ENCODE measurements at places on chromosomes 2 and 18.

DNA sequence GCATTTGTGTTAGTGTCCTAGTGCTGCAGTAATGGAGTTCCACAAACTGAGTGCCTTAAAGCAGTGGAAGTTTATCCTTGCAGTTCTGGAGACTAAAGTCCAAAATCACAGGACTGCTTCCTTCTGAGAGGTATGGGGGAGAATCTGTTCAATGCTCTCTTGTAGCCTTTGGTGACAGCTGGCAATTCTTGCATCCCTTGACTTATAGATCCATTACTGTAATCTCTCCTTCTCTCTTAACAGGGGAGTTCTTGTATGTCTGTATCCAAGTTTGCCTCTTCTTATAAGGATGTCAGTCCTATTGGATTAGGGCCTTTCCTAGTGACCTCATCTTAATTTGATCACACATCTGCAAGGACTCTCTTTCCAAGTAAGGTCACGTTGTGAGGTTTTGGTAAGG is 69.9 kb downstream of the XRCC5 start:
- no peak for DNase-seq

DNA sequence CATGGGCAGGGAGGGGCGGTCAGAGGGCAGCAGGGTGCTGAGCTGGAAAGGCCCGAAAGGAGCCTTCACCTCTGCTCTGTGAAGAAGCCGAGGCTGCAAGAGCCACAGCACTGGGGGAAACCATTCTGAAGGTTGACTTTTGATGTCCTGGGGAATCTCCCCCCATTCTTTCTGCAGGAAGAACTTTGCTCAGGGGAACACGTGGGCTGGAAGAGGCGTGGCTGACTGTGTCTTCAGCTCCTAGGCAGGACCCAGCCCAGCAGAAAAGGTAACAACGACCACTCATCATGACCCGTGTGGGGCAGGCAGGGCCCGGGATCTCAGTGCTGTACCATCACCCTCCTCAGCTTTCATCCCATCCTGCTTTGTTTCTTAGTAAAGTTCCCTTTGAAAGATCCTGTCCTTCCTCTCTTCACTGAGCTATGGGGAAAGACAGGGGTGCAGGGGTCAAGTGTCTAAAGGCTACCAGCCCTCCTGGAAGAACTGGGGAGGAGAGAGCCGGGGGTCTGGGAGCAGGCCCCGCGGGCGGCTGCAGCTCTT is 312.7 kb downstream of the CELF4 start:
- no peak for DNase-seq

DNA sequence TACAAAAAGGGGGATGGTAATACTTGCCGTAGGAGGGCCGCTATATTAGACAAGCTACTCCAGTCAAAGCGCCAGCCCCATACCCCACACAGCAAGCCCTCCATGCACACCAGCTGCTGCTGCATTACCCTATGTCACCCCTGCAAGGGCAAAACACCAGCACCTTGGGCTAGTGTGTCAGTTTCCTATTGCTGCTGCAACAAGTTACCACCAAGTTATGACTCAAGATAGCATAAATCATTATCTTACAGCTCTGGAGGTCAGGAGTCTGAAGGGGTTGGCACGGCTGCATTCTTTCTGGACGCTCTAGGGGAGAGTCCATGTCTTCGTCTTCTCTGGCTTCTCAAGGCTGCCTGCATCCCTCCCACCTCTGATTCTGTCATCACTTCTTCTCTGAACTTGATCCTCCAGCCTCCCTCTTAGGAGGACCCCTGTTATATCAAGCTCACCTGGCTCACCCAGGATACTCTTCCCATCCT is 88.6 kb upstream of the ACAA2 start:
- no peak for DNase-seq

GRCh38 chr18:34772887-34773286 is 62.8 kb downstream of the DTNA start:
- no peak for DNase-seq

DNA sequence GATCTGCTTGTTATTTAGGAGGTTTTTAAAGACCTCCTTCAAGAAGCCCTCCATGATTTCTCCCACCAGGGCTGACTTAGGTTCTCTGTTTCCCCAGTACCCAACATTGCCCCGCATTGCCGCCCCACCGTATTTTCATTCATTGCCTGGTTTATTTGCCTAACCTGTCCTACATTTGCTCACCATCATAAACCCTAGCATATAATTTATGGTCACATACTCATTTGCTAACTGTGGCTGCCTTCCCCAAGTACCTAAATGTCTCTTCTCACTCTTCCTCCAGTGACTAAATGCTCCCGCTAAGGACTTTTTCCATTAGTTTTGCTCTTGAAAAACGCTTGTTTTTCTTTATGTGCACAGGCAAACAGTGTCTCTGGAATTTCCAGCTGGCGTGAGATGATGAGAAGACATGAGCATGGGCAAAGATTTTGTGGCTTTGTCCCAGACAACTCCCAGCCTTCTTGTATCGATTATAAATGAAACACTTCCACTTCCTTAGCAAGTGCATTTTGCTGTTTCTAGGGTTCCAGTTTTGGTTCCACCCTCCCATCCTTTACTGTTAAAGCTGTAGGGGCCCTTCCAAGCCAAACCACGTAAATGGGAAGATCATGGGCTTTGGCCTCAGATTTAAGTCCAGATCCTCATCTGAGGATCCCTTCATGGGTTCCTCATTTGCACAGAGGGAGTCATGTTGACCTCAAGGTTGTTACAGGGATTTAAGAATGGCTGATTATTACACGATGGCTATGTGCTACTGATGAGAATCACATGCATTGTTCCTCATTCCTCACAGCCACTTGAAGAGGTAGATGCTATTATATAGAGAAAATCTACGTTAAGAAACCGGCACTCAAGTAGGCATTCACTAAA is 21.0 kb upstream of the ARMC9 start:
- no peak for DNase-seq

GRCh38 chr2:130798472-130799218 is 38.1 kb upstream of the ARHGEF4 start:
- no peak for DNase-seq

GRCh38 chr2:176500901-176501300 is 231.7 kb downstream of the MTX2 start:
- DNase-seq = no peak

- DNase-seq = no peak
These were observed 15.3 kb downstream of the CELF4 start for GRCh38 chr18:37550118-37550875.

DNA sequence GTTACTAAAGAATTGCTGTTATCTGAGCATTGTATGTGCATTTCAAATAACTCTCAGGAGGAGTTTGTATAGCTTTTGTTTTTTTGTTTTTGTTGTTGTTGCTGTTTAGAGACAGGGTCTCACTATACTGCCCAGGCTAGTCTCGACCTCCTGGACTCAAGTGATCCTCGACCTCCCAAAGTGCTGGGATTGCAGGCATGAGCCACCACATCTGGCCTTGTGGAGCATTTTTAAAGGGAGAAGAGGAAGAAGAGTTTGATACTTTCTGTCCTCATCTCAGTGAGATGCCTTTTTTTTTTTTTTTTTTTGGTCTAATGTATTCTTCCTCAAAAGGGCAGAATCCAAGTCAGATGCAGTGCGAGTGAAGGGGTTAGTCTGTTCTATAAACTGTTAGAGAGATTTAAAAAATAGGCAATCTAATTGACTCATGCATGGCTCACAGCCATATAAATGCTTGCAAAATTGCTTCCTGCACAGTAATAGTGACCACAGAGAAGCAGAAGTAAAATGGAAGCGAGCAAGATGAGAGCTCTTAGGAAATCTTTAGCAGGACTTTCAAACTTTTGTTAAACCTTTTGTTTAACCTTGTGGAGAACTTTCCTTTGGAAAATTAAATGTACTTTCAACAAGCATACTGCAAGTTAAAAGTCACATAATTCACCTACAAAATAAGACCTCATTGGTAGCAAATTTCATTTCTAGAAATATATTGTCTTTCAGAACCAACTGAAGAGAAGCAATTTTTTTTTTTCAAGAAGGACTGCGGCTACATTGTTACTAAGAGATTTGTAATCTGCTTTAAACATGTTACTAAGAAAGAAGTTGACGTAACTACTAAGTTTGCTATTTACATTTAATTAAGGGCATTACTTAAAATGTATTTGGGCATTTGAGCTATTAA is 52.3 kb upstream of the ROCK1 start:
- no peak for DNase-seq

DNA sequence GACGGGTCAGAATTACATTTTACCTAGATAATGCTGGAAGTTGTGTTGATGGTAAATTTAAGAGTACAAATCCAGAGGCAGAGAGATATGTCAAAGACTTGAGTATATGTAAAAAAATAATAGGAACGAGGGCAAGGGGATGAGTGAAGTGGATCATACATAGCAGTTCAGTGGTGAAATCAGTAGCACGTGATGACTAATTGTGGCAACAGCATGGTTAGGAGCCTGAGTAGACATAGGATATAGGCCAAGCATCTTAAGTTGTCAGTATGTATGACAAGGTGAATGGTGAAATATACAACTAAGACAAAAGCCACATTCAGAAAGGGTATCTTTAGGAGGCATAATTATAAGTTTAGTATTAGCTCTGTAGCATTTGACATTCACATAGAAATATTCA is 826.5 kb upstream of the PIK3C3 start:
- no peak for DNase-seq

- no peak for DNase-seq
These were observed 65.2 kb upstream of the CTDP1 start for GRCh38 chr18:79614211-79614955.

DNA sequence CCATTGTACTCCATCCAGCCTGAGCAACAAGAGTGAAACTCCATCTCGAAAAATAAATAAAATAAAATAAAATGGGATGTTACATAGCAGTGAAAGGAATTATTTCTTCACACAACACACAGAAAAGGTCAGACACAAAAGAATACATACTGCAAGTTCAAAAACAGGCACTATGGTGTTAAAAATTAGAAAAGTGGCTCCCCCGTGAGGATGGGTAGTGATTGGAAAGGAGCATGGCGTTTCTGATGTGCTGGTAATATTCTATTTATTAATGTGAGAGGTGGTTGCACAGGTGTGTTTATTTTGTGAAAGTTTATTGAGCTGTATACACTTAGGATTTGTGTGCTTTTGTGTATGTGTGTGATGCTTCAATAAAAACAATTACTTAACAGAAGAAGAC is 22.9 kb upstream of the RAB10 start:
- DNase-seq = no peak

- no peak for DNase-seq
These were observed 81.3 kb downstream of the MOGAT1 start for GRCh38 chr2:222752746-222753145.

- no peak for DNase-seq
These were observed 20.4 kb downstream of the CMPK2 start for GRCh38 chr2:6845312-6845711.

DNA sequence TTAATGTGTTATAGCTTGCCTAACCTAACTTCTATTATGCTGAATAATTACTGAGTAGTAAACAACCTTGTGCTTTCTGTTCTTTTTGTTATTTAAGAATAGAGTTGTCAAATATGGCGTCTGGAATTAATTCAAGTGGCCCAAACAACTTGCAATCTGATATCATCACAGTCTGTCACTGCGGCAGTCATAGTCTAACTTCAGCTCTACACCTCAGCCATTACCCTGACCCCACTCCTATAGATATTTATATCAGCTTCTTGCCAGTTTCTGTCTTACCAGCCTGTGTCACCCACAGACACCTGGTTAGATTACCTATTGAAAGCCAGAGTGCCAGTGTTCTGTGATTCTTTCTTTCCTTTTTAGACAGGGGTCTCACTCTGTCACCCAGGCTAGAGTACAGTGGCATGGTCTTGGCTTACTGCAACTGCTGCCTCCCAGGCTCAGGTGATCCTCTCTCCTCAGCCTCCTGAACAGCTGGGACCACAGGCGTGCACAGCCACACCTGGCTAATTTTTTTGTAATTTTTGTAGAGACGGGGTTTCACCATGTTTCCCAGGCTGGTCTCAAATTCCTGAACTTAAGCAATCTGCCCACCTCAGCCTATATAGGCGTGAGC is 14.1 kb upstream of the KLHL41 start:
- no peak for DNase-seq

DNA sequence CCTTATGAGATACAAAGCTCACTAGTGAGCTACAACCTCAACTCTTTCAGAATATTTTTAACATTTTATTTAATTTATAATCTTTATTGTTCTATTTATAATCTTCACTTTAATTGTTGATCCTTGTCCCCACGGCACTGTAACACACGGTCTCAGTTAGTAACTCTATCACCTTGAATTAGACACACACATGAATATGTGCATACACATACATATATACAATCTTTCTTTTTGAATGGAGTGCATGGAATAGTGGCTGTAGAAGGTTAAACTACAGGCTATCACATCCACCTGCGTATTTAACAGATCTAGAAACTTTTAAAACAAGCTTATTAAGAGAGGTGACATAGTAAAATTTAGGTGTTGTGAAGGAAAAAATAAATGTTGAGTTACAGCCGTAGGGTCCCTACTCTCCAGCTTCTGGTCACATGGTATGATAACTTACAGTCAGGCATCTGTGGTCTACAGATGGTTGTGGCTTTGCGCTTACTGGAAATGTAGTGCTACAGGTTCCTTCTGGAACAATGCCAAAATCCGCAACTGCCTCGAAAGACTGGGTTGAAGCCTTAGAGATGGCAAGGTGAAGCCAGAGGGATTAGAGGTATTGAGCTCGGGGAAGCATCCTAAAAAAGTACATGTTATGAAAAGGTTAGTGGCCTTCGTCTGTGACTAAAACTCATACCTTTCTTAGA is 1324.1 kb upstream of the SLC39A10 start:
- no peak for DNase-seq

- DNase-seq = no peak
These were observed 44.5 kb downstream of the RPE start for GRCh38 chr2:210046851-210047500.

DNA sequence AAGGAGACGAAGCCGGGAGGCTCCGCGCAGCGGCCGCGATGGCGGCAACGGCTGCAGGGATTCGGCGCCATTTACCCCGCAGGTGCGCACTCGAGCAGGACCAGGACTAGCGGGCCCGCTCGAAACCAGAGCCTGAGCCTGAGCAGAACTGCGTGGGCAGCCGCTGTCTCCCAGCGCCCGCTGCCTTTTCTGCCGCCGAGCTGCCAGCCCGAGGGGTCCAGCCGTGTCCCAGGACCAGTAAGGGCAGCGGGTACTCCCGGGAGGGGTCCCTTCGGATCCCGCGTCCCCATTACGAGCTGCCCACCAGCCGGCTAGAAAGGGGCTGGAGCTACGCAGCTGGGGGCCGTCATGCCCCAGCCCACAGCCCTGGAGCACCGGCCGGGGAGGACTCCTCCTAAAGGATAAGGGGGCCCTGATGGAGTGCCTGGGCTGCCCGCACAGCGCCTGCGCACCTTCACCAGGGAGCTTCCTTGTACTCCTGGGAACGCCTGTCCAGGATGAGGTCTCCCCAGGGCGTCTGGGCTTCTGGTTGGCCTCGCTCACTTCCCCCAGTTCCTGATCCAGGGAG is 9.9 kb downstream of the ALPP start:
- DNase-seq = no peak

DNA sequence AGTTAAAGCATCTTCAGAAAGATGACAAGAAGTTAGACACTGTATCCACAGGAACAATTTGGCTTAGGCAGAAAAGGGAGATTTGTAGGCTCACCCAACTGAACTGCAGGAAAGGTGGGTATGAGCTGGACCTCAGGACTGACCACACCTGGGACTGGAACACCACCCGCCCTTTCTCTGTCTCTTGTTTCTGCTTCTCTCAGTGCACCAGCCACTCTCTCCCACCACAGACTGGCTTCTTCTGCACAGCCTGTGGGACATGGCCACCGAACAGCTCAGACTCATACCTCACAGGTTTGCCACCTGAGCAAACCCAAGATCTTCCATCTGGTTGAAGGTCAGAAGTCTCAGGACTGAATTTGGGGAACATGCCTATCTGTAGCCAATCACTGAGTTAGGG is 14.2 kb upstream of the MALT1 start:
- DNase-seq = no peak
